H4 (cell line): ENCODE measurements at places on chromosomes 2 and 18. TPM values are rescaled to one million over a fixed set of nuclear protein-coding genes. Genes with fewer than 3 reads are reported as not detected.

DNA sequence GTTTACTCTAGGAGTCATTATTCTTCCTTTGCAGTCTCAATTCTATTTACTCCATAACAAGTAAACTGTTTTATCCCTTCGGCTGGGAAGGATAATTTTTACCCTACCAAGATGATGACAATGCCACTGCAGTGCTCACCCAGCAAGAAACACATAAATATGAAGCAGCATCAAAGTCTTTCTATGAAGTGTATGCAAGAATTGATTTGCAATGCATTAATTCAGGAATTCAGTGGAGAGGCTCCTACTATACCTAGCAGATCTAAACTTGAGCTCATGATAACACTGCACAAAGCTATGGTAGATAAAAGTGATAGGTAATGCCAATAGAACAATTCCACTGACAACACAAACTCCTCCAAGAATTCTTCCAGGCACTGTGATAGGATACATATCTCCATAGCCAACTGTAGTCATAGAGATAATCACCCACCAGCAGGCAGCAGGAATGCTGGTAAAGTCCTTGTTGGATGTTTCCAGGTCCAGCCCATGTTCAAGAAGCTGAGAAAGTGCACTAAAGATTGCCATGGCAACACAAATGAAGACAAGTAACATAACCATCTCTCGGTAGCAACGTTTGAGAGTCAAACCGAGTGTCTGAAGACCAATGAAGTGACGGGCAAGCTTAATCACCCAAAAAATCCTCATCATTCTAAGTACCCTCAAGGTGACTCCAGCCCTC lies 49.9 kb downstream of the KCNG3 start:
- no peak for DNase-seq

DNA sequence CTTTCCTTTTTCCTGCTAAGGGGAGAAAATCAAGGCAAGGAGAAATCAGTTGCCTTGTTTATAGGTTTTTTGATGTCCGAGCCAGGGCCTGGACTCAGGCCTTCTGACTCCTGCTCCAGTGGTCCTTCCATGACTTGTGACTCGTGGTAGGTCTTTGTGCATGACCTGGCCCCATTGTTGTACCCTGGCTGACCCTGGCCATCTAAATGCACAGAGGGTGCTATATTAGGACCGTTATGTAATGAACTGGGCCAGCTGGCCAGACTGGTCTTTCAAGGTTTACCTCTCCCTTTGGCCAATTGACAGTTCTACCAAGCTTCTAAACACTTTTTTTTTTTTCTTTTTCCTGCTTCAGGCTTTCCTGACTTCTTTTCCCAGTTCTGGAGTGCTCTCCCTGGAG lies 81.1 kb downstream of the SETBP1 start:
- DNase-seq, result no peak

DNA sequence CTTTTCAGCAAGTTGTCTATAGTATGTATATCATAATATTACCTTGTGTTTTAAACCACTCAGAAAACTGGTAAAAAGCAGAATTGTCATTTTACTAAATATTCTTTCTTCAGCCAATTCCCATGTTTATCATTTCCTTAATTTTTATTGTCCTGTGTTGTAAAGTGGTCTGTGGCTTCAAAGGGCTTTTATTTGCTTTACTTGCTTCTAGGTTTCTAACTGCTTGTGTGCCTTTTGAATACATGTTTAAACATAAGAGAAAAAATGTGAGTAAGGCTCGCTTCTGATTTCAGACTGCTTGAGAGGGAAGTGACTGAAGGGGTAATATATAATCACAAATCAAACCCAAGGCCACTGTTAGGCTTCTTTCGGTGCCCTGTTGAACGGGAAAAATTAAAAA lies 407.5 kb upstream of the NRP2 start:
- DNase-seq, result no peak

- no peak for DNase-seq
Observed at GRCh38 chr2:231176066-231176465, 22.4 kb upstream of the ARMC9 start.

INSIG2 gene
- 8.1 and 11.8 TPM in 2 replicates for total RNA-seq

CRACDL gene
- total RNA-seq, result 0.08 TPM in 1 of 2 replicates, not detected in the other

CDH2 gene
- total RNA-seq, result 29.8 and 32.5 TPM in 2 replicates

PCARE gene
- not detected in 2 replicates for total RNA-seq

KIF1A gene
- total RNA-seq, result 1.4 and 1.9 TPM in 2 replicates
